ENCODE measurements at places on chromosomes 3 and 15.
A peak's percentile ranks its signal among the peaks of the same experiment; 100 is the strongest.

- DNase-seq, result no peak
These were observed 16.5 kb upstream of the FAM174B start for GRCh38 chr15:92672102-92672501.

GRCh38 chr3:93904568-93904967 lies 69.1 kb downstream of the PROS1 start:
- DNase-seq, result no peak

DNA sequence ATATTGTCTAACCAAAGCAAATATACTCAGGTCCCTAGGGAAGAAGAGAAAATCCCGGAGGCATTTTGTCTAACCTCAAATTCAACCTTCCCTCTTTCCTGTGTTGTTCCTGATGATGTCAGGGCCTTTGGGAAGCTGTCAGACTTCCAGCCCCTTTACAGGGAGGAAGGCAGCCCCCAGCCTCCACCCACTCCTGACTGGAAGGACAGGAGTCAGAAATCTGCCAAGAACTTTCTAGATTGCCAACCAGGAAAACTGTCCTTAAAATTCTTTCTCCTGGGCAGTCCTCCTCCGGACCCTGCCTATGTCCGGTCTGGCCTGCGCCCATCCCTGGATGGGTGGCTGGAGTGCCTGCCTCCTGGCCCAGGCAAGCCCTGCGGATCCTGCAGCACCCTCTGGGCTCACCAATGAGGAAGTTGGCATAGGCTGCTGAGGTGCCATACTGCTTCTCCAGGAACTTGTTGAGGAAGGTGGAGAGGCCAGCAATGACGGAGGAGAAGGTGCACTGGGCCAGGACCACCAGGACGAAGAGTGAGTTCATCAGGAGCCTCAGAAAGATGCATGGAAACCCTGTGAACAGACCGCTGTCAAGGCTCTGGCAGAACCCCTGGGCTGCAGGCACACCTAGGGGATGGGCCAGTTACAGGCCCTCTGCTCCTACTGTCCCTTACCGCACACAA lies 52.6 kb upstream of the RAB6B start:
- DNase-seq, result no peak

DNA sequence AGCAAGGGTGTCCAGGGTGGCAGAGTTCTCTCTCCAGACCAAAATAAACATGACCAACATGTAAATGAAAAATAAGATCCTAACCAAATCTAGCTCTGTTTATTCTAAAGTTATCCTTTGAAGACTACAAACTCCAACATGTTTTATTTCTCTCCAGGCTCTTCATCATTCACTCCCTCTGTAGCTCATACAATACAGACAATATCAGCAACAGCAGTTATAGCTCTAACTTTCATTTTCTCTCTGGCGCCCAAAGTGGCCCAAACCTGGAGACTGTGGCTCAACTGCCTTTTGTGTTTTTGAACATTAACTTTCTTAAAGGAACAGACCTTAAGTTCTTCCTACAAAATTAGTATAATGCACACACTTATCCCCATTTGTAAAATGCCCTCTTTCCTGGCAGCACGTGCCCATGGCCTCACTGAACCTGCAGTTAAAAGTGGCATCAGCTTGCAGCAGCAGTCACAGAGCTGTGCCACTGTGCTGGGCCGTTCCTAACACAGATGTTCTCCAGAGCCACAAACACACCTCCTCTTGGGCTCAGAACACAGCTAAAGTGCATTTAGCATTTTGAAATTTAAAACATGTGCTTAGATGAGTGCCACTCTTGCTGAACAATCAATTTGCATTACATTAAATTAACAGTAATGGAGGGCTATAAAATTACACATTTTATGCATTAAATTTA lies 91.9 kb downstream of the RORA start:
- DNase-seq, result no peak

DNA sequence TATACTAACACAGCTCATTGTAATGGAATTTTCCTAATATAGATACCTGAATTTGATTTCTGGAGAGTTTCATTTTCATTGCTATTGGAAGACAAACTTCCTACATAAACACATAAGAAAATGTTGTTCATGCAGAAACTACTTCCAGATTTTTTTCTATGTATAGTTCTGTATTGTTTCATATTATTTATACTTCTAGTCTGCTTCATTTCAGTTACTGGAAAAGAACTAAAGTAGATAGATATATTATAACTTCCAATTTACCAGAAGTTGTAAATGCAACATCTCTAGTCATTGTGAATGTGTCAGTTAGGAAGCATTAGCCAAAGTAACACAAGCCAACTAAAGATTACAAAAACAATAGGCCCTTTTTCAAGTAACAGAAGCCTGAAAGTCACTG lies 147.3 kb upstream of the ZNF385D start:
- DNase-seq, result no peak

DNA sequence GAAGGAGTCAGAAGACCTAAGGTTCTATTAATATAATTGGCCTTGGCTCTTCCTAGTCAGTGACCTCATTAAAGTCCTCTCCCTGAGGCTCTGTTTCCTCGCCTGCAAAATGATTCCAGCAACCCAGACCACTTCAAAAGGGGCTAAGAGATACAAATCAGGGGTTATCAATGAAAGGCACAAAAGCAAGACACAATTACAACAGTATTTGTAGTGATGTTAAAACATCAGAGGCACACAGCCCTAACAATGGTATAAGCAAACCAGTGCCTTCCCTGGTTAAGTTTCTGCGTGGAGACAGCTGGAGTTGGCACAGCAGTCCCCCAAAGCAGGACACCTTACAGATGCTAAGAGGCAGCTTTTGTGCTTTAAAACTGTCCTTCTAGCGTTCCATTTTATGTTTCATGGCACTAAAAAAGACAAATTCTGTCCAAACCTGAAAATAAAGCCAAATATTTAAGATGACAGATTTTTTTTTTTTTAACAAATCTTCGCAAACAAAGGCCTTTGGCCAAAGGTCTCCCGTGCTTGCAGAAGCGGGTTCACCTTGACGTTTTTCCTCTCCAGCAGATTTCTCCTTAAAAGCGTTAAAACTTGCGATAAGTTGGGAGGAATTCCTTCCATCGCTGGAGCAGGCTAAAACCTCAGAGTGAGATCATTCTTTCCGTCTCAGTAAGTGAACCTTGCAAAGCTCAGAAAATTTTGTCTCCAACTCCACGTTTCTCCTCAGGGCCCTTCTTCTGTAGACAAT lies 999 bp downstream of the ZNF280D start:
- DNase-seq, result peak; percentile 16

GRCh38 chr3:186417791-186418190 lies 55.8 kb upstream of the DGKG start:
- no peak for DNase-seq

DNA sequence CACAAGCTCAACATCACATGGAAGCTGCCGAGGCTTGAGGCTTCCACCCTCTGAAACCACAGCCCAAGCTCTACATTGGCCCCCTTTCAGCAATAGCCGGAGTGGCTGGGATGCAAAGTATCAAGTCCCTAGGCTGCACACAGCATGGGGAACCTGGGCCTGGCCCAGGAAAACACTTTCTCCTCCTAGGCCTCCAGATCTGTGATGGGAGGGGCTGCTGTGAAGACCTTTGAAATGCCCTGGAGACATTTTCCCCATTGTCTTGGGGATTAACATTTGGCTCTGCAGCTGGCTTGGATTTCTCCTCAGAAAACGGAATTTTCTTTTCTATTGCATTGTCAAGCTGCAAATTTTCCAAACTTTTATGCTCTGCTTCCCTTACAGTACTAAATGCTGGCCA lies 18.2 kb downstream of the HRG start:
- no peak for DNase-seq

DNA sequence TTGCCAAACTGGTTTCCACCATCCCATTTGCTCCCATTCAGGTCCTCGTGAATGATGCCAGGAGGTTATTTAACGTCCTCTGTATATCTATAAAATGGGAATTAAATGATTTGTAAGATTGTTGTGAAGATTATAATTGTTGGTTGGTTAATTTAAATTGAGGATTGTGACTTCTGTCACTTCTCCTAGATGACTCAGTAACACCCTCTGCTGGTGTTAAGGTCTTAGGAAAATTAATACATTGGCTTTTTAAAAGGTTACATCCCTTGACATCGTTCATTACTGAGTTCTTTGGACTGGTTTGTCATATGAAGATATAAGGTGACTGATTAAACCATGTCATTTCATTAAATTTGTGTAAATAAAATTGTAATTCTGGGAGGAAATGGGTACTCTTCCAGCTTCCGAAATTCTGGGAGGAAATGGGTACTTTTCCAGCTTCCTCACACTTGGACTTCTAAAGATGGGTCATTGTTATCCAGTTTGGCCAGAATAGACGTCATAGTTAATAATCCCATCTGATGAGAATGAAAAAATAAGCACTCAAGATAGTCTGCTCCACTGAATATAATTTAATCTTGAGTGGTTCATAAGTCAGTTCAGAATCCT lies 33.3 kb upstream of the PAQR5 start:
- no peak for DNase-seq

DNA sequence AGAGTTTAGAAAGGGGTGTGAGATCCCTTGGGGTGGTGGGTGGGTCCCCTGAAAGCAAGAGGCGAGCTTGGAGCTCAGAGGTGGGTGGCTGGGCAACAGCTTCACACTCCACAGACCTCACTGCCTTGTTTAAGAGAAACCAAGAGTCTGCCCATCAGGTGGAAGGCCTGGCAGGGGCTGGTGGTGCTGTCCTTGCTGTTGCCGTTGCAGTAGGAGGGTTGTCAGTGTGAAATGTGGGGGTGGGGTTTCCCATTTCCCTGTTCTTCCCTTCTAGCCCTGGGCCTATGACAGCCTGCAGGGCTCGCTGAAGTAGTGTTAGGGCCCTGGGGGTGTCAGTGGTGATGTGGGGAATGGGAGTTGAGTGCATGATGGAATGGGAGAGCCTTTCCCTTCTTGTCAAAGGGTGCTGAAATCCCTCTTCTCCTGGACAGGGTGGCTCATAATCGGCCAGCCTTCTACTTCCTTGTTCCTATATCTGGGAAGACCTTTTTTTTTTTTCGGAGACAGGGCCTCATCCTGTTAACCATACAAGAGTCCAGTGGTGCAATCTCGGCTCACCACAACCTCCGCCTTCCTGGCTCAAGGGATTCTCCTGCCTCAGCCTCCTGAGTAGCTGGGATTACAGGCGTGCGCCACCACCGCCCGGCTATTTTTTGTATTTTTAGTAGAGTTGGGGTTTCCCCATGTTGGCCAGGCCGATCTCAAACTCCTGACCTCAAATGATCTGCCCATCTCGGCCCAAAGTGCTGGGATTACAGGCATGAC lies 4.3 kb downstream of the PLEKHO2 start:
- no peak for DNase-seq

- no peak for DNase-seq
These were observed 226.1 kb upstream of the TTC14 start for GRCh38 chr3:180375831-180376230.

GRCh38 chr3:10223676-10224639 lies 24.3 kb upstream of the TATDN2 start:
- no peak for DNase-seq

- no peak for DNase-seq
These were observed 288.9 kb downstream of the ZBBX start for GRCh38 chr3:167091226-167091625.

DNA sequence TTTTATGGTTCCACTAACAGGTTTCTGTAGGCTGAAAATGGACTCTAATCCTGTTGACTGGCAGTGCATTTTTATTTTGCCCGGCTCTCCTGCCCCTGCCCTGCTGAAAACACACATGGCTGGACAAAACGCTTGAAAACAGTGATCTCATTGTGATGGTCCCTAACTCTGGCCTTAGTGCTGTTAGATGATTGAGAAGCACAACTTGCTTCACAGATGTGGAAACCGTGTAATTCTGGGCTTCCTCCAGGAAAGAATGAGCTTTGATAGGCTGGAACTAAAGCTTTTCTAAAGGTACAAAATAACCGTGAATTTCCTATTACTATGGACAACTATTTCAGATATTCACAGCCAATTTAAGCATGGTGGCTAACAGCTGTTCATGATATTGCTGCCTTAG lies 121.4 kb downstream of the VGLL3 start:
- DNase-seq, result no peak

DNA sequence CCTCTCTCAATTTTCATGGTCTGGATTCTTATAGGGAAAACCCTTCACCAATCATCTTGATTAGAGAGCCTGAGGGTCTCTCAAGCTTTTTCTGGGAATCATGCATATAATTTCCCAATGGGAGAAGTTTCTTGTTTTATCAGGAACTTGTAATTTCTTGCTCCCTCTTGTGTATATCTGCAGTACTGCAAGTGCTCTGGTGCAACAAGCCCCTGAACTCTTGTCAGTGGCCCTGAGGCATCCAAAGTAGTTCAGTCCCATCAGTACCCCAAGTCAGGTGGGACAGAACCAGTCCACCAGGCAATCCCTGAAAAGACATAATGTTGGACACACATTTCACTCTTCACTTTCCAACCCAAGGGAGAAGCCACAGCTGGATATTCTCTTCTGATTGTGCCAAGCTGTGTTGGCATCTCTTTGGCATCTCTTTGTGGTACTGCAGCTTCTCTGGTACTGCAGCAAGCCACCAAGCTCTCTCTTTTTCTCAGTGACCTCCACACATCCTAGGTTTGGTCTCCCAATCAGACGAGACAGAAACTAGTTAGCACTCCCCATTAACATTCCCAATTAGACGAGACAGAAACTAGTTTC lies 214.5 kb downstream of the ZIC4 start:
- no peak for DNase-seq

GRCh38 chr3:27939940-27940339 lies 217.8 kb upstream of the EOMES start:
- no peak for DNase-seq

- no peak for DNase-seq
These were observed 26.7 kb upstream of the DRD3 start for GRCh38 chr3:114205541-114205940.

DNA sequence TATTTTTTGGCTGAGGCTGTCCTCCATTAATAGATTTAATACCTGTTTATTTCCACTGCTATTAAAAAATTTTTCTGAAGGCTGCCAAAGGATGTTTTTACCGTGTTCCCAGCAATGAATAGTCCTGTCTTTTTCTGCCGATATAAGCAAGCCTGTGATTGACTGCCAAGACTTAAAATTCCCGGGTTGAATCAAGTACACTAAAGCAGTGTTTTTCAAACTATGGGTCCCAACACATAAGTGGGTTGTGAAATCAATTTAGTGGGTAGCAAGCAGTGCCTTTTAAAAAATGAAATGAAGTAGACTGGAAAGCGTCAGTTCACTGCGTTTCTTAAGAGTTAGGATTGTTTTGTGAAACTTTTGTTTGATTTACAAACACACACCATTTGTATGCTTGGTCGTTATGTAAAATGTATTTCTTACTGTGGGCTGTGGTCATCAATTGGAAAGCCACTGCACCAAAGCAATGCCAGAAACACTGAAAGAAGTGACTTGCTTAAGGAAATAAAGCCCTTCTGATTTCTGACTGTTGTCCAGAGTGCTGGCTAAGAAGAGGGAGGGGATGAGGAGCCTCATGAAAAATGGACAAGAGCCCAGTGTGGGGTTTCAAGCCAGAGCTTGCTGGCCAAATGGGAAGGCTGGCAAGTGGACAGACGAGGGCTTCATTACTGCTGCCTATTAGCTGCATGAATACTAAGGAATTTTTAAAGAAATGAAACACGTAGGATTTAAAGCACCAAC lies 206.0 kb downstream of the THRB start:
- DNase-seq, result no peak

GRCh38 chr3:114499976-114500375 lies 206.1 kb downstream of the TIGIT start:
- no peak for DNase-seq
